ENCODE measurements at places on chromosomes 7 and 10.
A peak's percentile ranks its signal among the peaks of the same experiment; 100 is the strongest.

DNA sequence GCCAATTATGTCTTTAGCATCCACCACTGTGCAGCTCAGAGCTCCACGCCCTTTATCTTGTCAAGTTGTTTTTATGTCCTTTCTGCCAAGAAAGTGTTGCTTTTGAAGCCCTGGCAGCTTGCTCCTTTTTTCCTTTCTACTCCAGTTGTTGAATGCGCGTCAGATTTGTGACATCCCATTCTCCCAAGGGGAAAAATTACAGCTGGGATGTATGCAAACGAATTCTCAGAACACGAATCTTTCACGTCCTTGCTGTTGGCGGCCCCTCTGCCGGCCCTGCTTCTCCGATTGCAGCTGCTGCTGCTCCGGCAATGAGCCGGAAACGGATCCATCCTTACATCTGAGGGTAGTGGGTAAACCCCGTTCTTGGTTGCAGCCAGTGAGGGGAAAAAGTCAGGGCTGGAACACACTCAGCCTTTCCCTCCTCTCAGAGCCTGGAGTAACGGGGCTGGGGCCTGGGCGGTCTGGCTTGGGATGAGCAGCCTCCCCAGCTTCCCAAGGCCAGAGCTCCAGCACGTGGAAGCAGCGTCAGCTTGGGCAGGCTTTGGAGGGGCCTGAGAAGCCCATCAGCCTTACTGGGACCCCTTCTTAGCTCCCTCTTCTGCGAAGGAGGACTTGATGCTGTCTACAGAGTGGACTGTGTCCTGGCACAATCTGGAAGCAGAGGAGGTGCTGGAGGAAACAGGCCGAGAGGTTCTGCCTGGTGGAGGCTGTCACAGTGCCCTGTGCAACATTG lies 79.0 kb upstream of the CHST15 start:
- no peak for DNase-seq

DNA sequence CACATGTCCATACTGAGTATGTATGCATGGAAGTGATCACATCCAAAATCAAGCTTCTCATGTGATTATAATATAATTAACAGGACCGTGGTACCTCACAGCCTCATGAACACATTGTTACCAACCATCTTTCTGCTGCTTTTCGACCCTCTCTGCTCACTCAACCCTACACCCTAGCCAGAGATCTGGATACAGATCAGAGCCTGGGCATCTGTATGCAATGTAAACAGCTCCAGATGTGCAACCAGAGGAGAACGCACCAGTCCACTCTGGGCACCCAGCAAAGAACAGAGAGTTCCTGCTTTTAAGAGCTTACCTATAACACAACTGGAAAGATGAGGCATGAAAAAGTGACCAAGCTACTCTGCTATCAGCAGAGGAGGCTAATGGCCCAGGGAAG lies 145.1 kb downstream of the FGFR2 start:
- no peak for DNase-seq

DNA sequence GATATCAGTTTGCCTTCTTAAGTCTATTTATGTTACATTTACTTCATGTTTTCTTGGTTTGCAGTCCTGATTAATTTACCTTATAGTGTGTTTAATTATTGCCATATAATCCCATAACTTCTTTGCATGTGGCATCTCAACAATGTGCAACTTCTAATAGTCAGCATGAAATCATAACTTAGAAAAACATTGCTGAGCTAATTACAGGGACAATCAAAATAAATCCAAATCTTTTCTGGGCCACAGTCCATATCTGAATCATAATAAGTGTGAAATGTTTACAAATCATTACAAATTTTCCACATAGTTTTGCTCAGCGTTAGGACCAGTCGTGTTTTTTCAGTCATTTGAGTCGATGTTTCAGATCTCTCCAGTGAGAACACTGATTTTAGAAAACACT lies 29.1 kb upstream of the CABCOCO1 start:
- DNase-seq = no peak

DNA sequence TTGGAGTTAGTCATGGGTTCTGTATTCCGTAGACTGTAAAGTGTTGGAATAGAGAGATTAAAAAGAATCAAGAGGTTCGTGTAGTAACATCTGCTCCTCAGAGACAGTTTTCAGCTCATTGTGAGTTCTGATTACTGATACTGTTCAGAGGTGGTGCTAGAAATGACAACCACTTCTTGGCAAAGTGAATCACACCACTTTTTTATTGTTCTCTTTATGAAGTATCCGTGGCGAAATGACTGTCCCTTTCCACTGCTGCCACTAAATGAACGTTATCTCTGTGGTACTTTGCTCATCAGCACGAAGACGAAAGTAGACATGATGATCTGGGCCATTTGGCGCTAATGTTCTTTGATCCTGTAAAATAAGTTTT lies 860 bp downstream of the RPP30 start:
- no peak for DNase-seq

DNA sequence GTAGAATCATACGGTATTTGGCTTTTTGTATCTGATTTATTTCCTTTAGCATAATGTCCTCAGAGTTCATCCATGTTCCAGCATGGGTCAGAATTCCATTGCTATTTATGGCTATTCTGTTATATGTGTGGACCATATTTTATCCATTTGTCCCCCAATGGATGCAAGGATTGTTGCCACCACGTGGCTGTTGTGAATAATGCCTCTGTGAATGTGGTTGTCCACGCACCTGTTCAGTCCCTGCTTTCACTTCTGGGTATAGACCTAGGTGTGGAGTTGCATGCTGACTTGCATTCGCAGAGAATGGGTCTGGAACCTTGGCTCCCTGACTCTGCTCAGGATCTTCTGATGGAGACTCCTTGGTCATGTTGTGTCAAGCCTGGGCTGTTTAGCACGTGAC lies 199.9 kb downstream of the CAMK1D start:
- no peak for DNase-seq

- DNase-seq = no peak
Observed at GRCh38 chr7:18336626-18337025, 158.9 kb upstream of the HDAC9 start.

DNA sequence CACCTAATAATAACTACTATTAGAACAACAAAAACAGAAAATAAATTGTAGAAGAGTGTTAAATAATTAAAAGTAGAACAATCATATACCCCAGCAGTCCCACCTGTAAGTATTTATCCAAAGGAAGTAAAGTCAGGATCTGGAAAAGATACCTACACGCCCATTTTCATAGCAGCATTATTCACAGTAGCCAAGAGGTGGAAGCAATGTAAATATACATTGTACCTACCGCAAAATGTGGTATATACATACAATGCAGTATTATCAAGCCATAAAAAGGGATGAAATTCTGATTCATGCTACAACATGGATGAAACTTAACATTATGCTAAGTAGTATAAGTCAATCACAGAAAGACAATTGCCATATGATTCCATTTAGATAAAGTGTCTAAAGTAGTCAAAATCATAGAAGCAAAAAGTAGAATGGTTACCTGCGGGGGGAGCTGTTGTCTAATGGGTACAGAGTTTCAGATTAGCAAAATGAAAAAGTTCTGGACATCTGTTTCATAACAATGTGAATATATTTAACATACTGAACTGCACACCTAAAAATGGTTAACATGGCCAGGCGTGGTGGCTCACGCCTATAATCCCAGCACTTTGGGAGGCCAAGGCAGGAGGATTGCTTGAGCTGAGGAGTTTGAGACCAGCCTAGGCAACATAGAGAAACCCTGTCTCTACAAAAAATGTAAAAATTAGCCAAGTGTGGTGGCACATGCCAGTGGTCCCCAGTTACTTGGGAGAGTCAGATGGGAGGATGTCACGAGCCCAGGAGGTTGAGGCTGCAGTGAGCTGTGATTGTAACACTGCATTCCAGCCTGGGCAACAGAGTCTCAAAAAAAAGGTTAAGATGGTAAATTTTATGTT lies 6.0 kb upstream of the TMED4 start:
- peak; percentile 39 for DNase-seq

DNA sequence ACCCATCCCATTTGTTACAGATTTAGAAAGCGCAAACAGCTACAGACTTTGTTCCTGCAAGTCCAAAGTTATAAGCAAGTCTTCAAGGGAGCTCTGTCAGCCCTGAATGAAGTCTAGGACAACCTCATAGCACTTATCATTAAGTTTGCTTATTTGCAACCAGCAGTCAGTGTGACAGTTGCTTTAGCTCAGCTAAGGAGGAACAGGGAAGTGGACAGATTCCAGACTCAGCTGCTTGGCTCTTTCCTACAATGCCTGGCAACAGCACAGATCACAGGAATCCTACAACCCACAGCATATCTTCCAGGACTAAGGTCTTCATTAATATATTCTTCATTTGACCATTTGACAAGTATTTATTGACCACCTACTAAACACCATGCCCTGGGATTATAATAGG lies 17.4 kb upstream of the KIF5B start:
- DNase-seq = no peak

GRCh38 chr10:97017474-97017903 lies 168.3 kb downstream of the SLIT1 start:
- DNase-seq = no peak

GRCh38 chr10:124453960-124454610 lies 4.2 kb upstream of the NKX1-2 start:
- no peak for DNase-seq

GRCh38 chr10:93235686-93236085 lies 162.0 kb downstream of the CYP26A1 start:
- DNase-seq = peak; percentile 32

DNA sequence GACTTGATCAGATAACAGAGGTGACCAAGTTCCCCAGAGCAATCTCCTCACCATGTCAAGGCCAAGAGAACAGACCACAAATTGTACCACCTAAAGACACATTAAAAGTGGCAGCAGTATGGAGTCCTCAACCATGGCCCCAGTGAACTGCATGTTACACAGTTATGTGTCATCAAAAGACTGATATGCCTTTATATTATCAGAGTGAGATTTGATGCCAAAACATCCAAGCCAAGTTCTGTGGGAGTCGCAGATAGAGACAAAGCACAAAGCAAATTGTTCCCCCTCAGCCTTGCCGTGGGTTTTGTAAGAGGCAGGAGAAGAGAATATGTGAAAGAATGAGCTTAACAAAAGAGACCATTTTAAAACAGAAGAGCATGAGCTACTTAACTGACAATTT lies 39.2 kb upstream of the TES start:
- no peak for DNase-seq

- DNase-seq = no peak
Observed at GRCh38 chr7:73735528-73735905, 3.1 kb downstream of the ABHD11 start.

DNA sequence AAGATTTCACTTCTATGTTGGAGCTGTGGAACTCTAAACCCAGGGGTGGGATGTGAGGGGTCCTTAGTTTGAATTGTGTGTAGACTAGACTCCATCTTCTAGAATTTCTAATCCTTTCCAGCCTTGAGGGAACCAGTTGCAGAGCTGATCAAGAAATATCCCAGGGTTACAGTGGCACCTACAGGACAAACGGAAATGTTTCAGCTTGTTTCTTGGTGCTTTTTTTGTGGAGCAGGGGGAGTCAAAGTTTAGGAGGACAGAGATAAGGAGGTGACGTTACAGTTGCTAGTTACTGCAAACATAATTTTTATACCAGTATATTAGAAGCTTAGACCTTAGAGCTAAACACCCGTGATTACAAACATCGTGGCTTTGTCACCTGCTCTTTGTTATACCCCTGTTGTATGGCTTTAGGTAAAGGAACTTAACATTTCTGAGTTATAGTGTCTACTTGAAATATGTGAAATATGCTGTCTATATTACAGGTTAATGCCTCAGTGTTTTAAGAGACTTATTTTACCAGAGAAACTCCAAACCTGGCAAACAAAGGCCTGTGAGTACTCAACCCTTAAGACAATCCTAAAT lies 84.5 kb upstream of the DYNC1I1 start:
- DNase-seq = no peak

- DNase-seq = peak; percentile 34
Observed at GRCh38 chr10:96665306-96665705, 55.0 kb downstream of the PIK3AP1 start.

- DNase-seq = no peak
Observed at GRCh38 chr10:48523820-48524758, 80.8 kb downstream of the ARHGAP22 start.

DNA sequence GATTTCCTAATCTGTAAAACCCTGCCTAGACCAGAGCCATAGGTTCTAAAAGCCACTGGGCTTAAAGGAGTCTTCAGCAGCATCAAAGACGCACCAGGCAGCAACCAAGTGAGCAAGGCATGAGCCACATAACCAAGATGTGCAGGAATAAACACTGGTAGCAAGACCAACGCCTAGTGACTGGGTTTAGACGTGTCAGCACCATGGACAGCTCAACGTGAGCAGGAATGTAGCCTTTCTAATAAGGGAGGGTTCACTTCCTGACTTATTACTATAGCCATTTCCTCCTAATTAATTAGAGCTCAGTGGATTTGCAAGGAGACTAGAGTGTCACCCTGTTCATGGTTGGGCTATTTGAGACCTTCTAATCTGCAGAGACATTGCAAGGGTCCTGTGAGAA lies 223.7 kb downstream of the LHFPL3 start:
- DNase-seq = no peak

GRCh38 chr10:69465457-69466157 lies 14.3 kb downstream of the TSPAN15 start:
- DNase-seq = no peak

DNA sequence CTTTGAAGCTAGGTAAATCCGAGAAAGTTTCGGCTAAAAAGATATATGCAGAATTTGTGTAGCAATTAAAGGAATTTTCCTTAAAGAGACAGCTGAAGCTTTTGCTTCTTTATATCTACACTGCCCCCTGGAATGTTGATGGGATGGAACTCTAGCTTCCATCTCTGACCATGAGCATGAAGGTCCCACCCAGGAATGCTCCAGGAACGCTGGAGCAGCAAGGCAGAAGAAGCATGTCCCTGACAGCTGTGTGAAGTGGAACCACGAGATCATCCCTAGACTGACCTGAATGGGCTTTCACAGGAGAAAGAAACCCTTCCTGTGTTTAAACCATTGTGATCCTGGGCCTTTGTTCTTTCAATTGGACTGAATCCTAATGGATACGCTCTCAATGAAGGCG lies 99.7 kb upstream of the NOBOX start:
- DNase-seq = no peak

- peak; percentile 35 for DNase-seq
Observed at GRCh38 chr10:122419876-122420623, 34.4 kb upstream of the ARMS2 start.

DNA sequence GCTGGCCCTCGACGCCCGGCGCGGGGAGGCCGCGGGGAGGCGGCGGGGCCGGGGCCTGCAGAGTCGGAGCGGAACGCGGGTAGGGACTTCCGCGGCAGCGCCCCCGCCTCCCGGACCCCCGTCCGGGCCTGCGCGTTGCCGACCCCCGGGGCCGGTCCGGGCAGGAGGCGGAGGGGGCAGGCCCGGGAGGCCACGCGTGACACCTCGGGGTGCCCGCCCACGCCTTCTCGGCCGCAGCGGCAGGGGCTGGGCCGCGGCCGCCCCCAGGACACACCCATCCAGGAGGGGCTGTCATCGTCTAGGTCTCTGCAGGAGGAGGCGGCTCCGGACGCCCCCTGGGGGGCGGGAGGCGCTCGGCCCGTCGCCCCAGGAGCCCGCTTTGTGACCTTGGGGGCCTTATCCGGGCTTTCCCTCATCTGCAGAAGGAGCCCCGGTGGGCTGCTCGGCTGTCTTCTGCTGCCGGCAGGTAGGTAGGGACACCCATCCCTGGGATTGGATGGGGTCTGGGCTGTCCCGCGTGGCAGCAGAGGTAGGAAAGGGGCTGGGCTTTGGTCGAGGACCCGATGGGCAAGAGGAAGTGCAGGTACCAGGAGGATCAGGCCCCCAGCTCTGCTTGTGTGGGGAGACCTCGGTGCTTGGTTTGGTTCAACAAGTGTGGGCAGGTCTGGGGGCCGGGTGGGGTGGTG lies 569 bp downstream of the ZNF316 start:
- DNase-seq = no peak

All from AG09309 (cell line).